Chondrocyte (in vitro differentiated cells): ENCODE measurements at places on chromosomes 2 and 18.

DNA sequence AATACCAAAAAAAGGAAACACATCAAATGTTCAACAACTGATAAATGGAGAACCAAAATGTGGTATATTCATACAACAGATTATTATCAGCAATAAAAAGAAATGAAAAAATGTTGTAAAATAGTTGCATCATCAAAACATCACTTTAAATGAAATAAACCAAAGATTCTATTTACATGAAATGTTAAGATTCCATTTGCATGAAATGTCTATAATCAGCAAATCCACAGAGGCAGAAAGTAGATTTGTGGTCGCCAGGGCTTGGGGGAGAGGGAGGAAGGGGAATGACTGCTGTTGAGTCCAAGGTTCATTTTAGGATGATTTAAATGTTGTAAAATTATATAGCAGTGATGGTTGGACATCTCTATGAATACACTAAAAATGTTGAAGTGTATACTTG, 181.9 kb downstream of the RTP5 start:
- H3K36me3 ChIP-seq: peaks cover 3% of the 10 kb centered on the region
- no peak for DNase-seq
- peaks cover 55% of the 10 kb centered on the region for H3K27me3 ChIP-seq
- no peak overlapping the region for H3K27ac ChIP-seq
- H3K4me3 ChIP-seq: no peak overlapping the region

DNA sequence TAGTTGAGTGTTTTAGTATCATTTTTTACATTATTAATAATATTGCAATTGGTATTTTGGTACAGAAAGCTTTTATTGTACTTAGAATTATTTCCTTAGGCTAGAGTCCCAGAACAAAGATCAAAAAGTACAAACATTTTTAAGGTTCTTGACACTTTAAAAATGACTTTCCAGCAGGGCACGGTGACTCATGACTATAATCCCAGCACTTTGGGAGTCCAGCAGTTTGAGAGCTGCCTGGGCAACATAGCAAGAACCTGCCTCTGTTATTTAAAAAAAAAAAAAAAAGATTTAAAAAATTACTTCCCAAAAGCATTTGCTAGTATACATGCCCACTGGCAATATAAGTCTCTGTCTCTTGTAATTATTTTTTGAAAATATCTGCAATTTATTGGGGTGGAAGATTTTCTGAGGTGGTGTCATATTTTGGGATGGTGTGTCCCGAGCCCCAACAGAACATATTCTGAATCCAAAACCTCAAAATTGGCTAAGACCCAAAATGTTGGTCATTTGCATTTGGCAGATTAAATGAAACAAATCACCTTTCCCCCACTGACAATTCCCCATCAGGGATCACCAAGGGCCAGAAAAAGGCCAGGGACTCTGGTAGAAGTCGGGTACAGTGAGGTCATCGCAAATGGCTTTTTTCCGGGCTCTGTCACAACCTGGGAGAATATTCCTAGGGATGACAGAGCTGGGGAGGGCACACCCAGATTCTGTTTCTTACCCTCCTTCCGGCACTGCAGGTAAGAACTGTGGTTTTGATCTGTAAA, 42.1 kb downstream of the NIFK start:
- H3K4me1 ChIP-seq: peaks cover 32% of the 10 kb centered on the region
- H3K36me3 ChIP-seq: no peaks in the 10 kb centered on the region
- no peaks in the 10 kb centered on the region for H3K27me3 ChIP-seq

GRCh38 chr2:214569419-214570035, 158.7 kb downstream of the VWC2L start:
- H3K27me3 ChIP-seq: no peaks in the 10 kb centered on the region
- no peak for DNase-seq
- peaks cover 2% of the 10 kb centered on the region for H3K36me3 ChIP-seq
- no peak overlapping the region for H3K27ac ChIP-seq
- H3K4me3 ChIP-seq: no peak overlapping the region

DNA sequence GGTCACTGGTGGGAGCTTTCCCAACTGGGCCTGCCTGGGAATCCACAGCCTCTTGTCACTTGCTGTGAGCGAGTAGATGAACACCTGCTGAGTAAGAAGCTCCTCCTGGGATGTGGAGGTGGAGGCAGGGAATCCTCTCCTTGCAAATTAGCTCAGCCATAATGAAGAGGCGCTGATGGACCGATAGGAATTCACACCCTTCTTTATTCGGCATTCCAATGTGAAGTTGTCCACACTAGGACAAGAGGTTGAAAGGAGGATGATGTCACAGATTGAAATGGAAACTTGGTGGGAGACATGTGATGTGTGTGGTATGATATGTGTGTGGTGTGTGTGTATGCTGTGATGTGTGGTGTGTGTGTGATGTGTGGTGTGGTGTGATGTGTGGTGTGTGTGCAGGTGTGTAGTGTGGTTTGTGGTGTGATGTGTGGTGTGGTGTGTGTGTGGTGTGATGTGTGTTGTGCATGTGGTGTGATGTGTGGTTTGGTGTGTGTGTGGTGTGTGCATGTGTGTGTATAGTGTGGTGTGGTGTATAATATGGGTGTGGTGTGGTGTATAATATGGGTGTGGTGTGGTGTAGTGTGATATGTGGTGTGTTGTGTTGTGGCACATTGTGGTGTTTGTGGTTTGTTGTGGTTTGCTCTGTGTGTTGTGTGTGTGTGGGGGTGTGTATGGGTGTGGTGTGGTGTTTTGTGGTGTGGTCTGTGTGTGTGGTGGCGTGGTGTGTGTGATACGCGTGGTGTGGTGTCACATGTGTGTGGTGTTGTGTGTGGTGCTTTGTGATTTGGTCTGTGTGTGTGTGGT, 216.4 kb downstream of the BCL2 start:
- H3K36me3 ChIP-seq: no peaks in the 10 kb centered on the region
- no peak overlapping the region for H3K4me3 ChIP-seq
- DNase-seq: no peak
- peaks cover 13% of the 10 kb centered on the region for H3K4me1 ChIP-seq
- no peak overlapping the region for H3K27ac ChIP-seq
- peaks cover 4% of the 10 kb centered on the region for H3K27me3 ChIP-seq

DNA sequence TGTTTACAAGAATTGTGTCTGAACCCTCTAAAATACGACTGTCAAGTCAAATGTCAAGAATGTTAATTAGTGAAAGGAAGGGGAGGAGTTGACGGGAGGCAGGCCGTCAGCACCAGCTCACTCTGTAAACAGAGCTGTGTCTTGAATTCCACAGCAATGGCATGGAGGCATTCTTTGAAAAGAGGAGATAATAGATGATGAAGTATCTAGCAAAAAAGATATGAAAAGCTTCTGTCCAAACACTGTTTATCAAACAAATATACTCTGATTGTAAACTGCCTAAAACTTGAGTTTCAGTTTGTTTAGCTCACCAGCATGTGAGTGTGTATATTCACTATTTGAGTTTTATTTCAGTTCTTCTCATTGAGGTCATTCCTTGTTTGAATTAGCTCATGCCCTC, 94.7 kb upstream of the CDC42EP3 start:
- H3K27ac ChIP-seq: peak overlapping the region; percentile 84
- H3K4me1 ChIP-seq: peaks cover 79% of the 10 kb centered on the region
- no peaks in the 10 kb centered on the region for H3K36me3 ChIP-seq
- no peak overlapping the region for H3K4me3 ChIP-seq
- DNase-seq: no peak

GRCh38 chr2:7570247-7570646, 653.0 kb downstream of the RNF144A start:
- H3K4me3 ChIP-seq: no peak overlapping the region
- DNase-seq: no peak
- no peak overlapping the region for H3K27ac ChIP-seq
- H3K27me3 ChIP-seq: no peaks in the 10 kb centered on the region
- H3K4me1 ChIP-seq: no peaks in the 10 kb centered on the region
- peaks cover 3% of the 10 kb centered on the region for H3K36me3 ChIP-seq

- H3K4me3 ChIP-seq: no peak overlapping the region
- H3K27me3 ChIP-seq: no peaks in the 10 kb centered on the region
- peaks cover 7% of the 10 kb centered on the region for H3K36me3 ChIP-seq
- H3K4me1 ChIP-seq: peaks cover 74% of the 10 kb centered on the region
- no peak for DNase-seq
Measured at GRCh38 chr2:215626063-215626462, 190.2 kb upstream of the FN1 start.

DNA sequence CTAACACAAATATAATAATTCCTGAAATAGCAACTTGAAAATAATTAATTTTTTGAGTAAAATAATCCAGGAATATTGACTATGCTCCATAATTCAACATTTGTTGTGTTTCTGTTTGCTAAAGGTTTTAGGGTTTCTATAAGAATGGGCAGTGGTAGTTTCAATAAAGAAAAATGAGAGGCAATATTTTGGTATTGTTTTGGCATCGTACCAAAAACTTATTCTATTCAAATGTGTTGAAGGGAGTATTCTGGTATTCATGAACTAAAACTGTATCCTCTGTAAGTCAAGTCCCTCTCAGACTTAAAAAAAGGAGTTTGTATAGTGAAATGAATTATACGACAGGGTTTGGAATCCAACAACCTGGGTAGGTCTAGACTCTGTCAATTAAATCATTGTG, 1245.6 kb upstream of the CELF4 start:
- no peak overlapping the region for H3K27ac ChIP-seq
- DNase-seq: no peak
- no peaks in the 10 kb centered on the region for H3K4me1 ChIP-seq
- H3K4me3 ChIP-seq: no peak overlapping the region

DNA sequence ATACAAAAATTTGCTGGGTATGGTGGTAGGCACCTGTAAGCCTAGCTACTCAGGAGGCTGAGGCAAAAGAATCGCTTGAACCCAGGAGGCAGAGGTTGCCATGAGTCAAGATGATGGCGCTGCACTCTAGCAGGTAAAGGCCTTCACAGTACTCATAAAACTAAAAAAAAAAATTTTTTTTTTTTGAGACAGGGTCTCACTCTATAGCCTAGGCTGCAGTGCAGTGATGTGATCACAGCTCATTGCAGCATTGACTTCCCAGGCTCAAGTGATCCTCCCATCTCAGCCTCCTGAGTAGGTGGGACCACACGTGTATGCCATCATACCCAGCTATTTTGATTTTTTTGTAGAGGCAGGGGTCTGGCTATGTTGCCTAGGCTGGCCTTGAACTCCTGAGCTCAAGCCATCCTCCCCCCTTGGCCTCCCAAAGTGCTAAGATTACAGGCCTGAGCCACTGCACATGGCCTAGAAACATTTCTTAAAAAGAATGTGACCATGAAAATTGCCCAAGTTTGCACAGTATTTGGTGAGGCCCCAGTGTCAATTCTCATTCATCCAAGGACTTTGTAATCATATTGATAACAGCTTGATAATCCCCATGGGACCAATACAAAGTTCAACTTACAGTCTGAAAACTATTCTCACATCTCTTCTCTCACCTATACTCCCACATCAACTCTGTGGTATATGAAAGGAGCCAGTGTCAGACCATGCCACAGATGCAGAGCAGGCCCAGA, 64.2 kb upstream of the MYCN start:
- no peaks in the 10 kb centered on the region for H3K4me1 ChIP-seq
- DNase-seq: no peak
- H3K4me3 ChIP-seq: no peak overlapping the region
- H3K27me3 ChIP-seq: peaks cover 3% of the 10 kb centered on the region

GRCh38 chr18:67362906-67363305, 153.6 kb downstream of the DSEL start:
- peaks cover 39% of the 10 kb centered on the region for H3K4me1 ChIP-seq
- H3K36me3 ChIP-seq: peaks cover 4% of the 10 kb centered on the region
- H3K27me3 ChIP-seq: no peaks in the 10 kb centered on the region
- no peak for DNase-seq

DNA sequence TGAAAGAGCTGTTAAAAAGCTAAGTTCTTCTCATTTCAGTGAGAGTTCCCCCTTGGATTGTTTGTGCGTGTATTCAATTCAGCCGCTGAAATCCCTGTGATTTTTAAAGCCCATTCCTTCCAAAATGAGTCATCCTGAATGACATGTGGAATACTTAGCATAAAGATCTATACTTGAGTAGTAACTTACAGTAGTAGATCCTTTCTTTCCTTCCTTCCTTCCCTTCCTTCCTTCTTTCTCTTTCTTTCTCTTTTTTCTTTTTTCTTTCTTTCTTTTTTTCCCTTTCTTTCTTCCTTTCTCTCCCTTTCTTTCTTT, 18.2 kb upstream of the SOX11 start:
- H3K27ac ChIP-seq: peak overlapping the region; percentile 73
- H3K4me1 ChIP-seq: peaks cover 37% of the 10 kb centered on the region
- peak overlapping the region; percentile 67 for H3K4me3 ChIP-seq
- H3K36me3 ChIP-seq: no peaks in the 10 kb centered on the region

- H3K27ac ChIP-seq: no peak overlapping the region
- H3K36me3 ChIP-seq: no peaks in the 10 kb centered on the region
- H3K4me3 ChIP-seq: peak overlapping the region; percentile 81
- H3K4me1 ChIP-seq: peaks cover 12% of the 10 kb centered on the region
Measured at GRCh38 chr2:177147834-177148445, 64.7 kb upstream of the HNRNPA3 start.
